ENCODE measurements at places on chromosomes 16 and 17.
A peak's percentile ranks its signal among the peaks of the same experiment; 100 is the strongest.

- no peaks in the 10 kb centered on the region for H3K36me3 ChIP-seq
- H3K4me1 ChIP-seq = peaks cover 29% of the 10 kb centered on the region
- H3K27ac ChIP-seq = no peak overlapping the region
- DNase-seq = no peak
- no peaks in the 10 kb centered on the region for H3K27me3 ChIP-seq
- no peak overlapping the region for H3K4me3 ChIP-seq
These were observed 75.5 kb downstream of the CMIP start for GRCh38 chr16:81520151-81520470.

DNA sequence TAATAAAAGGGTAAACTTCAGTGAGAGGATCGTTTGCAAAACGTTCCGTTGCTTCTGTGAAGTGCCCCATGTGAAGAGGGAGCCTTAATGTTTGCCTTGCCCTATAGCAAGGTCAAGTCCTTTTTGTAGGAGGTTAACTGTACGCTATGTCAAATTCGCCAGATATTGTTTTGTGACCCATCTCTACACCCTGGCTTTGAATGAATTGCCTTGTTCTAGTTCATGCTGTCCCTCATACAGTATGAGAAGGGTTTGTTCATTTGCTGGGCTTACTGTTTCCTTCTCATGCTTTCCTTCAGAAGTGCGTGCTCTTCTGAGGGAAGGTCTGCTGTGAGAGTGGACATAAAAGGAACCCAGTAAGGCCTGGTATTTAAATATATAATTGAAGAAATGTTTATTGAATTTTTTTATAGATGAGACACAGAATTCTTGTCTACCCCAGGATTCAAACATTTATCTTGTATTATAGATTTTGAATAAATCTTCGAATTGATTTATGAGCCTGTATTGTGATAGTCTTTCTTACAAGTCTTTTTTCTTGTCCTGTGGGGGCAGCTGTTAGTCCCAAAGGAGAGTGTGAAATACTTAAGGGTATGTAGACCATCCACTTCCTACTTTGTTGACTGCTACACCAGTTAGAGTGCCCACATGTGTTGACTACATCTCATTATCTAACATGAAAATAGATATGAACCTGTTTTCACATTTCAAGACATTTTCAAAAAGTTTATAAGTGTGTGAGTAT is 1.7 kb downstream of the MAP3K3 start:
- H3K4me3 ChIP-seq = peak overlapping the region; percentile 97
- H3K36me3 ChIP-seq = no peaks in the 10 kb centered on the region
- H3K4me1 ChIP-seq = peaks cover 40% of the 10 kb centered on the region
- peak overlapping the region; percentile 95 for H3K27ac ChIP-seq
- no peak for DNase-seq

DNA sequence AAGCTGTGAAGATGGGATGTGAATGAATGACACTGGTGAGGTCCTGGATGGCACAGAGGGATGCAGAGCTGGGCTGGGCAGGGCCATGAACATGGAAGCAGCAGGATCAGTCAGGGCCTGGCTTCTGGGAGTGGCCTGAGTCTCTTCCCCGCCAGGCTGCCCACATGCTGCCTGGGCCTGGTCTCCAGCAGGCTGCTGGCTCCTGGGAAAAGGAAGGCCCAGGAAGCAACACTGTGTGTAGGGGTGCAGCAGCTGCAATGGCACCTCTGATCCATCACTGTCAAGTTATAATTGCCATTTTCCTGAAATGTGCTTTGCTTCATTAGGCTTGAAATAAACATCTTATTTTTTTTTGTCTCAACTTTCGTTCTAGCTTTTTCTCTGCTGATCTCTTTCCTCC is 260.2 kb upstream of the N4BP1 start:
- DNase-seq = no peak
- H3K4me3 ChIP-seq = no peak overlapping the region
- H3K36me3 ChIP-seq = no peaks in the 10 kb centered on the region
- no peak overlapping the region for H3K27ac ChIP-seq
- no peaks in the 10 kb centered on the region for H3K4me1 ChIP-seq

DNA sequence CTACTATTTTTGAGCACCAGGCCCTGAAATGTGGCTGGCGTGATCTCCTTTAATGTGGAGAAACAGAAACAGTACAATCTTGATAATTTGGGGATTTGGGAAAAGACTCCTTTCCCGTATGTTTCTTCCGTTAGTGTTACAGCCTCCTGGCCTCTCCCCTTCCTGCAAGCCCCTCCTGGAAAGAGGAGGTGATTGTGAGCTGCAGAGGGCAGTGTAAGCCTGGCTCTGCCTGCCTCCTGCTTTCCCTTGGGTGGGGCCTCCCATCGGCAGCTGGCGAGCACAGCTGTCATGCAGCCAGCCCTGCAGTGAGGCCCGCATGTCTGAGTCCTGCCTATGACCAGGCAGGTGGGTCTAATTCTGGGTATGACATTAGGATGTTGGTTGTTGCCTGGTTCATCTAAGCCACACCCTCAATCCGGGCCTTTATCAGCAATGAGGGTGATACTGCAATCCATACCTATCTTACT is 48.7 kb upstream of the WSB1 start:
- peak overlapping the region; percentile 88 for H3K27ac ChIP-seq
- no peak for DNase-seq
- no peaks in the 10 kb centered on the region for H3K36me3 ChIP-seq

GRCh38 chr17:63446753-63447470 is 806 bp upstream of the CYB561 start:
- H3K4me3 ChIP-seq = peak overlapping the region; percentile 31
- H3K4me1 ChIP-seq = peaks cover 7% of the 10 kb centered on the region
- H3K27ac ChIP-seq = no peak overlapping the region
- no peaks in the 10 kb centered on the region for H3K36me3 ChIP-seq
- no peak for DNase-seq
- peaks cover 2% of the 10 kb centered on the region for H3K27me3 ChIP-seq

GRCh38 chr17:48596000-48596734 is 2.6 kb upstream of the HOXB5 start:
- H3K27ac ChIP-seq = no peak overlapping the region
- H3K36me3 ChIP-seq = peaks cover 2% of the 10 kb centered on the region
- peaks cover 16% of the 10 kb centered on the region for H3K4me1 ChIP-seq
- no peak overlapping the region for H3K4me3 ChIP-seq

DNA sequence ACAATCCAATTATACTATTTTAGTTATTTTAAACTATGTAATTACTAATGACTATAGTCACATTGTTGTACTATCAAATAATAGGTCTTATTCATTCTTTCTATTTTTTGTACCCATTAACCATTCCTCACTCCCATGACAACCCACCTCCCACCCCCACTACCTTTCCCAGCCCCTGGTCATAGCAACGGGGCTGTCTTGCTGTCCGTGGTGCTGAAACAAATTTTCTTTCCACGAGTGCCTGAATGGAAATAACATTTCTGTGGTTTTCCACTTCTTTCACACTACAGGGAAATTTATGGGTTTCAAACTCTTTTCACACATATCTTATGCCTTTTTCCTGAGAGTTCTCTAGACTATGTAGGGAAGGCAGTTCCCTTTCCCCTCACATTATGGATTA is 326.6 kb downstream of the PHKB start:
- DNase-seq = no peak
- no peak overlapping the region for H3K27ac ChIP-seq
- peaks cover 11% of the 10 kb centered on the region for H3K27me3 ChIP-seq
- no peaks in the 10 kb centered on the region for H3K36me3 ChIP-seq
- H3K4me1 ChIP-seq = no peaks in the 10 kb centered on the region

GRCh38 chr17:18949566-18949965 is 2.4 kb upstream of the SLC5A10 start:
- no peak overlapping the region for H3K27ac ChIP-seq
- no peaks in the 10 kb centered on the region for H3K4me1 ChIP-seq
- H3K27me3 ChIP-seq = peaks cover 24% of the 10 kb centered on the region
- no peak overlapping the region for H3K4me3 ChIP-seq
- no peak for DNase-seq

DNA sequence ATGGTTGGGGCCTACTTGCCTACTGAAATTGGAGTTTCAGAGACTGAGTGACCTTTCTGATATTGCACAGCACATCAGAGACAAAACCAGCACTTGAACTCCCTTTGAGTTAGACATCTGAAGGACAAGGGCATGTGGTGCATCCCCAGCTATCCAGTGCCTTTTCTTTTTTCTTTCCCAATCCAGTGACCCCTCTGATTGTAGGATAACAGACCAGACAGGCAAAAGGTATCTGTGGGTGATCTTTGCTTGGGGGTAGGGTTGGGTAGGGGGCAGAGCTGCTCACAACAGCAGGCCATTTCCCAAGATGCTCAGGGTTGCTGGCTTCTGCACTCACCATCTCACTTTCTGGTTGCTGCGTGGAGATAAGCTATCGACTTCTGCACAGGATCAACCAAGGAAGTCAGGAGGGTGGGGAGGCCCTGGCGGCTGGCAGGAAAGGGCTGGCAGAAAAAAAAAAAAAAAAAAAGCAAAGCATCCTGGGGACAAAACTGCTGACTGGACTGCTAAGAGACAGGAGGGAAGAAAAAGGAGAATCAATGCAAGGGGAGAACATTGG is 42.2 kb downstream of the HOXB1 start:
- H3K4me1 ChIP-seq = peaks cover 2% of the 10 kb centered on the region
- no peak for DNase-seq
- H3K4me3 ChIP-seq = no peak overlapping the region
- H3K27me3 ChIP-seq = peaks cover 34% of the 10 kb centered on the region
- no peak overlapping the region for H3K27ac ChIP-seq

DNA sequence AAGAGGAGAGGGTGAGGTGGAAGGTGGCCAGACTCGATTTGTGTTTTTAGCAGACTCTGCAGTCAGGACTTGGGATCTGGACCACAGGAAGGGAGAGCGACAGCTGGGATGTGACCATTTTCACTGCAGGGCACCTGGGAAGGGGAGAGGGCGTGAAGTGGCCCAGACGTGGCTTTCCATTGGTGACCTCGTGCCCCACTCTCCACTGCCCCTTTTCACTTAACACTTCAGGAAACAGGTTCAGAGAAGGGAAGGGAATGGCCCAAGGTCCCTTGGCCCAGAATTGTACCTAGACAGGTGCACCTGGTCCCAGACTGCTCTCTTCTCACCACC is 22.9 kb upstream of the MPRIP start:
- no peak overlapping the region for H3K27ac ChIP-seq
- H3K36me3 ChIP-seq = no peaks in the 10 kb centered on the region
- H3K27me3 ChIP-seq = no peaks in the 10 kb centered on the region
- peaks cover 30% of the 10 kb centered on the region for H3K4me1 ChIP-seq
- H3K4me3 ChIP-seq = no peak overlapping the region
- DNase-seq = no peak

GRCh38 chr17:42920922-42921321 is 20.3 kb downstream of the G6PC1 start:
- no peak overlapping the region for H3K27ac ChIP-seq
- H3K27me3 ChIP-seq = peaks cover 2% of the 10 kb centered on the region
- H3K4me3 ChIP-seq = no peak overlapping the region
- H3K36me3 ChIP-seq = no peaks in the 10 kb centered on the region
- H3K4me1 ChIP-seq = peaks cover 51% of the 10 kb centered on the region
- DNase-seq = no peak

- peaks cover 1% of the 10 kb centered on the region for H3K27me3 ChIP-seq
- DNase-seq = peak; percentile 71
- no peaks in the 10 kb centered on the region for H3K4me1 ChIP-seq
- no peak overlapping the region for H3K4me3 ChIP-seq
These were observed 135.3 kb downstream of the SNX29 start for GRCh38 chr16:12111819-12112218.

GRCh38 chr16:84511831-84512230 is 7.4 kb upstream of the MEAK7 start:
- peak overlapping the region; percentile 24 for H3K27ac ChIP-seq
- DNase-seq = no peak
- no peak overlapping the region for H3K4me3 ChIP-seq
- H3K4me1 ChIP-seq = peaks cover 16% of the 10 kb centered on the region
- peaks cover 1% of the 10 kb centered on the region for H3K27me3 ChIP-seq

GRCh38 chr17:49552070-49552751 is 23.5 kb upstream of the NXPH3 start:
- DNase-seq = no peak
- no peaks in the 10 kb centered on the region for H3K36me3 ChIP-seq
- H3K4me3 ChIP-seq = no peak overlapping the region
- H3K27ac ChIP-seq = no peak overlapping the region

DNA sequence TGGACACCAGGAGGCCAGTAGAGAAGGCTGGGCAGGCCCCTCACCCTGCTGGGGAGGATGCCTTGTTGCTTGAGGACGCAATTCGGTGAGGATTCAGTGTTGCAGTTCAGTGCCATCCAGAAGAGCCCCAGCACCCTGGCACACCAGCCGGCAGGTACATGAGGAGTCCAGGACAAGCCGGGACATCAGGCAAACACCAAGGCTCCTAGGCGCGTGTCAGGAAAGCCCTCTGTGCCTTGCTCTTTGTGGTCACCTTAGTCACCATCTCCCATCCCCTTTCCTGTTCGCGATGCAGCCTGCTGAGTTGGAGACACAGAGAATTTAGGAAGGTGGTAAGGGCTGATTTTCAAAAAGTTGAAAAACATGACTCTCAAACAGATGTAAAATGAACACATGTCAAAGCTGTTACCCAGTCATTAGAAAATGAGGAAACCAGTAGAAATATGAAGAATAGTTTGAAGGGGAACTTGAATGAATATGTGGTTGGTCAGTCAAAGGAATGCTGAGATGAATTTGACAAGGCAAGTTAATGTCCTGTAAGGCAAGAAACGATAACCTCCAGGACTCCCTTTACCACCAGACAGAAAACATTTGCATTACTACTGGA is 2.3 kb upstream of the NCBP3 start:
- DNase-seq = no peak
- H3K36me3 ChIP-seq = peaks cover 1% of the 10 kb centered on the region
- no peak overlapping the region for H3K27ac ChIP-seq

DNA sequence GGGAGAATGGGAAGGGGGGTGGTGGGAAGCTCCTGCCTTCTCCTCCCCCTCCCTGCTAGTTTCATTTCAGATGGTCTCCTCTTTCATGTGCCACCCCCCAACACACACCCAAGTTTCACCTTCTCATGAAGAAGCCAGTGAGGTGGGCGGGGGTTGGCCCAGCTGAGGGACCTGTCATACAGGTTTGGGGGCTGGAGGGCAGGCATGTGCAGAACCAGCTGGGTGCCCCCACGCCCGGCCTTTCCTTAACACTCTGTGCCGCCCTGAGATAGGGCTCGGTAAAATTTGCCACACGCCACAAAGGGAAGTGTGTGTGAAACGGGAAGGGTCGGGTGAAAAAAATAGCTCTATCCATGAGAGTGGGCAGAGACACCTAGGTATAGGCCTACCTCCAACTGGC is 57.4 kb downstream of the PIPOX start:
- no peak overlapping the region for H3K4me3 ChIP-seq
- no peak overlapping the region for H3K27ac ChIP-seq
- H3K4me1 ChIP-seq = no peaks in the 10 kb centered on the region
